ENCODE measurements at places on chromosomes 16 and 17.

DNA sequence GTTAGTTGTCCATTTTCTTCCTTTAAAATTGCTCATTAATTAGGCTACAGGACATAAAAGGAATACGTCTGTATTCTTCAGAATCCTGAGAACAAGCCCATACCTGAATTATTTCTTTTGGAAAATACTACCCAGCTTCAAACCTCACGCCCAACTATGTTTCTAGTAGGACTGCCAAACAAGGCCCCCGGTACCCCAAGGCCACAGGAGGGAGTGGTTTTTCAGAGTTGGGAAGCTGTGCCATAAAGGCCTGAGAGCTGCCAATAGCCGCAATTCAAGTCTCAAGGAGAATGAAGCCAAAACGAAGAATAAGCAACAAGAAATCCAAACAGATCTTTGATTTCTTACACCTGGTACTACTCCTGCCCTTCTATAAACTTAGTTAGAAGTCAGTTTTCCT is 48.3 kb downstream of the UBE2G1 start:
- no peak for DNase-seq

GRCh38 chr16:87114832-87115231 is 202.4 kb downstream of the C16orf95 start:
- no peak for DNase-seq

GRCh38 chr16:48176635-48177408 is 21.0 kb upstream of the ABCC12 start:
- DNase-seq = no peak

DNA sequence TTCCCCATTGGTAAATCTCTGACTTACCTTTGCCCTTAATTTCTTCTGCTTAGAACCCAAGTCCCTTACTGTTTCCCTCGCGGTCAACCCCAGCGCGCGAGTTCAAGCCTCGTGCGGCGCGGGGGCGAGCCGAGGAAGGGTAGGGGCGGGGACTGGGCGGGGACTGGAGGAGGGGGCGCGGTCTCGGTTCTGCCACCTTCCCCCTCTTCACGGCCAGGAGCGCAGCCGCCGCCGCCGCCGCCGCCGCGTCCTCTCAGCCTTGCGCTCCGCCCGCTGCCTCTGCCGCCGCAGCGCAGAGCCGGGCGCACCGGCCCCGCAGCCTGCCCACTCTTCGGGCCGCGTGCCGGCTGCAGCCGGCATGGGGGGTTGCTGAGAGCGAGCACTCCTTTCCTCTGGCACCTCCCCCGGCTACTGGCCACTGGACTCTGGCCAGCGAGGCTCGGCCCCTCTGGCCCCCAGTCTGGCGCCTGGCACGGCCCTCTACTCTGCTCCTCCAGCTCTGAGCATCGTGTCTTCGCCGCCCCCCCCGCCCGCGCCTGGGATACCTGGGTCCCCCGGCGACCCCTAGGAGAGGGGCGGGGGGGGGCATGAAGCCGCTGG is at the start of gene RAPGEFL1:
TSS of gene RAPGEFL1 (plus strand) at position 196 of the 600 bp plus-strand sequence. CDS start at position 588, 392 bp downstream.
- peak; percentile 87 for DNase-seq

- DNase-seq = peak; percentile 0
Observed at GRCh38 chr16:16131659-16132058, 91.6 kb downstream of the ABCC6 start.

- DNase-seq = peak; percentile 74
Observed at GRCh38 chr16:87461466-87461991, 31.3 kb downstream of the ZCCHC14 start.

- no peak for DNase-seq
Observed at GRCh38 chr17:7043182-7043496, 753 bp downstream of the SLC16A11 start.

DNA sequence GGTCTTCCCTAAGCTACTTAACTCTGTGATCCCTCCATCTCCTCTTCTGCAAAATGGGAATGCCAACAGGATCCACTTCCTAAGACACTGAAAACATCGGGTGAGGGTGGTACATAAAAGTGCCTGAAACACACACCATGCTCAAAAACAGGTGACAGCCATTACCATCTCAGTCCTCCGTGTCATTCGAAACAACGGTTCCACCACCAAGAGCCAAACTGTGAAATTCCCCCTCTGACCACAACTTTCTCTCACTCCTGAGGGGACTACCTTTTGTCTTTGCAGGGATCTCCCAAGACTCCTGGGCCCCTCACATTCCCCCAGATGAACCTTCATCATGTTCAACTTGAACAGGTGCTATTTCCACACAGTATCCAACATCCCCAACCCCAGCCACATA is 37.0 kb downstream of the NUBP1 start:
- no peak for DNase-seq

- DNase-seq = no peak
Observed at GRCh38 chr17:56297184-56297583, 143.9 kb downstream of the ANKFN1 start.

GRCh38 chr16:3904875-3905274 is 24.4 kb upstream of the CREBBP start:
- DNase-seq = no peak

DNA sequence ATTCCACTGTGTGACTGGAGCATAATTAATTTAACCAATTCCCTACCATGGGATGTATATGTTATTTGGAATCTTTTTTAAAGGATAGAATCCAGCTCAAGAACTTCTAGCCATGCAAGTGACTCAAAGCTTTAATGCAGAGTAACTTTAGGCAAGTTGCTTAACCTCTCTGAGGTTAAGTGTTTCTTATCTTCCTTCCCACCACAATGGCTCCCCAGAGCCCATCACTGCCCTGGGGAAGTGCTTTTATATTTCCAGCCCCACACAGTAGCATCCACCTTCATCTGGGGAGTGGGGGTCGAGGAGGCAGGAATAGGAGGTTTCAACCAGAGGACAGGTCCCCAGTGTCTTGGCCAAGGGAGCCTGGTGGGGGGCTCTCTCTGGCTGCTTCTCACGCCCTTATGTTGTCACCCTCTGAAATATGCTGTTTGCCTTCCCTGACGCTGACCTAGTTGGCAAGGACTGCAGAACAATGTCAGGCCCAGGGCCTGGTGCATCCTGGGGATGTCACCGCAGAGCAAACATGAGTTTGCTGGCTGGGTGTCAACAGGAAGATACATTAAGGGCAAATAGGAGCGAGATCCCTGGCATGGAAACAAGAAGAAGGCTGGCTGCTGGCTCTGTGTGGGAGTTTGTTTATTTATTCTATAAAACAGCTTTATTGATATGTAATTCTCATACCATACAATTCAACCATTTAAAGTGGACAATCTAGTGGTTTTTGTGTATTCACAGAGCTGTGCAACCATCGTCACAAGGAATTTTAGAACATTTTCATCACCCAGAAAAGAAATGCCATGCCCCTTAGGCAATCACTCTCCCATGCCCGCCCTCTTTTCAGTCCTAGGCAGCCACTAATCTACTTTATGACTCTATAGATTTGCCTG is 46.6 kb upstream of the WSB1 start:
- DNase-seq = peak; percentile 60

DNA sequence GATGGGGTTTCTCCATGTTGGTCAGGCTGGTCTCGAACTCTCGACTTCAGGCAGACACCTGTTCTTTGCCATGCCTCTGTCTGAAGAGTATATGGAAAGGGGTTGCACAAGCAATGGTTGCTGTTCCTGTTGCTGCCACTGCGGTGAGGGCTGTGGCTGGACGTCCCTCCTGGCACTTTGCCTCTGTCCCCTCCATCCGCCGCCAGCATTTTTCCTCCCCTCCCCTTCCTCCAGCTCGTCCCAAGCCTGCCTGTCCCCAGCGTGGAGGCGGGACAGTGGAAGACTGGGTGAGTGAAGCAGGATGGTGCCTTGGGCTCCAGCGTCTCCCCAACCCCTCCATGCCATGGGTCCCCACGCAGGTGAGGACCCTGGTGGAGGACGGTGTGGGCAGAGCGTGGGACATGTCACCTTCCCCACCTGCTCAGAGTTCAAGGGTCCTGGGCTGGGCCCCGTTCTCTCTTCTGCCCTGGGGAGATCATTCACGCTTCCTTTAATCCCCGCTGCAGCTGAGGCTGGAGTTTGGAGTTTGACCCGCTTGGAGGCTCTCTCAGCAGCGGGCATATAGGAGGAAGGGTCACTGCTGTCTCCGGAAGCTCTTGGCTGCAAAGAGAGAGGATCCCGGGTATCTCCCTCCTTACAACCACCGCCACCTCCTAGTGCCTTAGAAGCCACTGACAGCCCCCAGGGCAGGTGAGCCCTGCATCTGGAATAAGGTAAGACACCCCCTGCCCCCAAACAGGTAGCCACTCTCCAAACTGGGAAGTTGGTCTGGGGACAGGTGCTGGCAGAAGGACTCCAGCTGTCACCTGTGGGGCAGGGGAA is at the start of gene SLC5A11:
TSS of gene SLC5A11 (plus strand) at position 238 of the 822 bp plus-strand sequence. CDS start 12,681 bp downstream, outside the sequence.
- DNase-seq = no peak

DNA sequence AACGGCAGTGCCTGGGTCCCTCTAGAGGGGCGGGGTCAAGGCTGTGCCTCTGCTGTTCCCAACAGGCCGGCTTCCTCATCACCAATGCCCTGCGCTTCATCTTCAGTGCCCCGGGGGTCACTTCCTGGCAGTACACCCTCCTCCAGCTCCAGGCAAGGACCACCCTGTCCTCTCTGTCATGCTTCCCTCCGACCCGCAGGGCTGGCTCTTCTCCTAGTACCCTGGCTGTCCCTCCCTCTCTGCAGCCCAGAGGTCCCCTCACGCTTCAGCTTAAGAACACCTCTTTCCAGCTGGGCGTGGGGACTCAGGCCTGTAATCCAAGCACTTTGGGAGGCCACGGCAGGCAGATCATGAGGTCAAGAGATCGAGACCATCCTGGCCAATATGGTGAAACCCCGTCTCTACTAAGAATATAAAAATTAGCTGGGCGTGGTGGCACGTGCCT is 25.8 kb downstream of the CASKIN2 start:
- no peak for DNase-seq

GRCh38 chr17:12457493-12457892 is 208.2 kb upstream of the MYOCD start:
- no peak for DNase-seq

DNA sequence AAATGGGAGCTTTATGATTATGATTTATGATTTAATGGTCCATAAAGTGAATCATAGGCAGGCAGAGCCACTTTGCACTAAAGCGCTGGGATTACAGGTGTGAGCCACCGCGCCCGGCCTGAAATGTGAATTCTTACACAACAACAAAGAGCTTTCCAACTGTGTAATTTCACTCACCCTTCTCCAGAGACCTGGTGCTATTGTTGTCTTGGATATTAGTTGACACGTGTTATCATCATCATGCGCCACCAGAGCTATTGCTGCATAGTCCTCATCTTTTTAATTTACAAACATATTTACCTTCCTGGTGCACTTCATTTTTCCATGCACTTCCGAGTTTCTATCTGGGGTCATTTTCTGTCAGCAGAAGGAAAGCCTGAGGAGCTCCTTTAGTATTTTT is 4.8 kb upstream of the UTS2R start:
- no peak for DNase-seq

GRCh38 chr17:30545024-30545423 is 67.8 kb downstream of the GOSR1 start:
- DNase-seq = no peak

- DNase-seq = no peak
Observed at GRCh38 chr16:58343562-58343961, 48.7 kb upstream of the GINS3 start.

GRCh38 chr17:19725486-19725885 is 9.1 kb upstream of the SLC47A2 start:
- DNase-seq = no peak

- DNase-seq = no peak
Observed at GRCh38 chr17:39036009-39036408, 68.8 kb upstream of the FBXO47 start.

GRCh38 chr17:46141645-46142044 is 51.6 kb downstream of the KANSL1 start:
- DNase-seq = no peak

GRCh38 chr17:28759256-28759865 is 15.6 kb downstream of the TRAF4 start:
- DNase-seq = no peak

All from left ventricle myocardium superior (tissue), 1 donor.